Peyer's patch (tissue), 4 donors: ENCODE measurements at places on chromosomes 6 and 20.

GRCh38 chr6:164751395-164751794, 558.0 kb downstream of the C6orf118 start:
- DNase-seq, result no peak

GRCh38 chr6:15474196-15474595, 188.6 kb downstream of the DTNBP1 start:
- DNase-seq, result no peak

DNA sequence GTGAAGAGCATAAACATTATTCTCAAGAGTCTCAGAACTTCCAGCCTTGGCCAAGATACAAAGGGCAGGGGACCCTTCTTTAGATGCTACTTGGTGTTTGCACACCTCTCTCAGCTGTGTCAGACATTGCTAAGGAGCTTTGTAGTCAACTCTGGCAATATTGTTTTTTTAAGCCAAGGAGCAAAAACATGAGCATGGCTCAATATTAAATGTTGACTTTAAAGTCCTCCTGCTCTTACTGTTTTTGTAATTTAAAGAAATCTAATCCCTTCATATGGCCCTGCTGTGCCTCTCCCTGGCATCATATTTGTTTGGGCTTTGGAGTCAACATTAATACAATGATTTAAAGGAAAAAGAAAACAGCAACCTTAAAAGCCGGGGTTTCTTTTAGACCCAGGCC, 67.9 kb upstream of the TMEM170B start:
- DNase-seq, result no peak

GRCh38 chr6:38174315-38174714, 354.8 kb downstream of the ZFAND3 start:
- no peak for DNase-seq

DNA sequence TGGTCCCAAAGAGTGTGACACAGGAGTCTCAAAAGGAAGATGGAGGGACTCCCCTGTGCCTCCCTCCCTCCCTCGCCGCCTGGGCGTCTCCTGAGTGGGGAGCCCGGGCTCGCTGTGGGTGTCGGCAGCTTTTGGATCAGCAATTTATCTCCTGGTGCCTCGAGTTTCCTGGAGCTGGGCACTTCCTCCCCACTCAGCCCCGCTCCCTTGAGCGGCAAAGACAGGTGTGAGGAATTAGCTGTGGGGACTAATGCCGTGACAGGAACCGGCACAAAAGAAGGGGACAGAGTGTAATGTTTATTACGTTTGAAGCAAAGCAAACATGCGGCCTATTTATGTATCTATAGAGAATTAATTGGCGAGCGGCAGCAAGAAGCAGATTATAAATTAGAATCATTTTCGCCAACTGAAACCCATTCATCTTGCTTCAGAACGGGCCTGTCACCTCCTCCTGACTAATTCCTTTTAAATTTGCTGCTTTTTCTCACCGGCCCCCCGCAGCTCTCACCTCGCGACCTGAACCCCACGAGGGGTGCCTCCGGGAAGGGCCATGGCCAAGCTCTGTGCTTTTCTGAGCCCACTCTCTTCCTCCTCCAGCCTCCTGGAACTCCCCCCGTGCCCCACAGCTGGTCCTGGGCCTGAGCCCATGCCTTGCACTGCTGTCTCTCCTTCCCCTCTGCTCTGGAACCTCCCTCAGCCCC, 8.8 kb upstream of the CDH22 start:
- no peak for DNase-seq
